Panc1 (cell line): ENCODE measurements at places on chromosomes 11 and 22.

GRCh38 chr11:62245271-62245753 is 3.3 kb downstream of the SCGB1D2 start:
- no peak for DNase-seq

DNA sequence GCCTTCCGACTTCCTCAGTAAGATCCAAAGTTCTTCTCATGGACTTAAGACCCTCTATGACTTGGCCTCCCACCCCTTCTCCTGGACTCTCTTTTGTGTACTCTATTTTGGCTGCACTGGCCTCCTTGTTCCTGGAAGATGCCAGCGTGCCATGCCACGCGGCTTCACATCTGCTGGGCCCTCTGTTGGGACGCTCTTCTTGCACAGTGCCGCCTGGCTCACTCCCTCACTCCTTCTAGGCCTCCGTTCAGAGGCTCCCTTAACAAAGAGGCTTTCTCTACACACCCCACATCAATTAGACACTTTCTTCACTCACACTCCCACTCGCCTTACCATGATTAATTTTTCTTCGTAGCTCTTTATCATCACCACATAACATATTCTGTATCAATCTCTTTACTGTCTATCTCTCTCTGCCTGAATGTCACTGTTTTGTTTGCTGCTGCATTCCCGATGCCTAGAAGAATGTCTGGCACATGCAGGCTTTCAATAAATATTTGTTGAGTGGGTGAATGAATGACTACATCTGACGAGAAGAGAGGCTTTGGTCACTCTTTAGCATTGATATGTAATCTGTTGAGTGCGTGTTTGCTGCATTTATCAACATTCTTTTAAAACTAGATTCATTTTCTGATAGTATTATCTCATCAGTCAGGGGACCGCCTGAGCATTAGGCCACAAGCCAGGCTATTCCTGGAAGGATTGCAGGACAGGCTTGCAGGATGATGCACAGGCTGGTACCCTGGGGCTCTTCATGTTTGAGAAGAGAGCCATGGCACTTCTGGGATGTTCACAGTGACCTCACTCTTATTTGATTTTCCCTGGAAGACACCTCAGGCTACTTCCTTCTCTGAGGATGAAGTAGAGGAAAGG is 60.6 kb upstream of the AMPD3 start:
- DNase-seq, result no peak

DNA sequence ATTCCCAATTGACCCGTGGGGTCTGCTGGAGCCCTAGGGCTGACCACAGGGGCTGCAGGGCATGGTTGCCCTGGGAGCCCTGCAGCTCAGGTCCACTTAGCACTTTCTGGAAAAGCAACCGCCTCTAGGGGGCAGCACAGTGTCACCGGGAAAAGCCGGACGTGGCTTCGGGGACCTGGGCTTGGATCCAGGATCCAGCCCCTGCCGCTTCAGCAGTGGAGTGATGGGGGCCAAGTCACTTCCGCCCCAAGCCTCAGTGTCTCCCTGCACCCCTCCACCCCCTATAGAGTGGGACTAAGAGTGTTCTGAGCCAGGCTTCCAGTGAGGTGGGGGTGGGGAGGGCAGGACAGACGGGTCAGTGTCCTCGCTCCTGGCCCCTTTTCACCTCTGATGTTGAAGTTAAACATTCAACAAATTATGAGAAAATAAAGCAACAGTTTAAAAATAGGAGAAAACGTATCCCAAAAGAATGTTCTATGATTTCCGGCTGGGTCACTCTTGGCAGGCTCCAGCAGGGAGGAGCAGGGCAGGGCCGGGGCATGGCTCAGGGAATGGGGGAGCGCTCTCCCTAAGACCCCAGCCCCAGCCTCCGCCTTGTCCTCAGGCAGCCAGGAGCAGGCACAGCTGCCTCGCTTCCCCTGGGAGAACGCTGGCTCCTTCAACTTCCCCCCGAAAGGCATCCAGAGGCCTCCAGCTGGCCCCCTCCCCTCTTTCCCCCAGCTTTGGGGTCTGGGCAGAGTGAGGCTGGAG is 96.5 kb upstream of the FGF3 start:
- no peak for DNase-seq

DNA sequence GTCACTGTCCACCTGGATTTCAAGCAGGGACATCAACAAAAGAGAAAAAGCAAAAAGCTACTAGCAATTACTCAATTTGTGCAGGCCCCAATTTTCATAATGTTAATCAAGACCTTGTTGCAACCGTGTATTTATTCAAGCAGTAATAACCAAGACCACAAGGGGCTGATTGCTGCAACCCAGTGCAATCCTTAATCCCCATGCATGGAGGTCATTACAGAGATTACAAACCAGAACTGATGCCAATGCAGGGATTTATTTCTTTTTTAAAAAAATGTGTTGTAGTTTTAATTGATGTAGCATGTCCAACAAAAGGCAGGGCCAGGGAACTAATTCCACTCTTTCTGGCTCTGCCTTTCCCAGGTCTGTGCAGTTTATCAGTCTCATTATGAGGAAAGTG is 18.4 kb downstream of the TECTA start:
- no peak for DNase-seq

- no peak for DNase-seq
These were observed 39.3 kb downstream of the SGSM3 start for GRCh38 chr22:40409613-40410113.

DNA sequence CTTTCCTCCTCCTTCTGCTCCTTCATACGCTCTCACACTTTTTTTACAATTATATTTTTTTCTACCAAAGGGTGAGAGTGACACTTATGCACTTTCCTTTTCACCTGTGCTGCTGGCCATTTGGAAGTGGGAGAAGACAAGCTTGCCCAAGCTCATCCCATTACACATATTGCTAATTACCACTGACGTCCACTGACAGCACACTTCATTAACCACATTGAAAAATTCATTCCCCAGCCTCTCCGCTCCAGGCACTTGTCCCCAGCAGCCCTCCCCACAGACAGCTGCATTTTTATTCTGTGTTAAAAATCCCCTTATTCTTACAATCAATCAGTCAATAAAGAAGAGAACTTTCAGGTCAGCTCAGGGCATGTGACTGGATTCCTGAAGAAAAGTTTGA is 175.1 kb downstream of the LRRC4C start:
- DNase-seq, result no peak

DNA sequence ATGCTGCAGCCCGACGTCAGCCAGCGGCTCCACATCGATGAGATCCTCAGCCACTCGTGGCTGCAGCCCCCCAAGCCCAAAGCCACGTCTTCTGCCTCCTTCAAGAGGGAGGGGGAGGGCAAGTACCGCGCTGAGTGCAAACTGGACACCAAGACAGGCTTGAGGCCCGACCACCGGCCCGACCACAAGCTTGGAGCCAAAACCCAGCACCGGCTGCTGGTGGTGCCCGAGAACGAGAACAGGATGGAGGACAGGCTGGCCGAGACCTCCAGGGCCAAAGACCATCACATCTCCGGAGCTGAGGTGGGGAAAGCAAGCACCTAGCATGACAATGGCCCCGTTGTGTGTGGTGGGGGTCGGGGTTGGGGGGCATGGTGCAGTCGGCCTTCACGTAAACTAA is 1.0 kb downstream of the TSSK2 start:
- no peak for DNase-seq

DNA sequence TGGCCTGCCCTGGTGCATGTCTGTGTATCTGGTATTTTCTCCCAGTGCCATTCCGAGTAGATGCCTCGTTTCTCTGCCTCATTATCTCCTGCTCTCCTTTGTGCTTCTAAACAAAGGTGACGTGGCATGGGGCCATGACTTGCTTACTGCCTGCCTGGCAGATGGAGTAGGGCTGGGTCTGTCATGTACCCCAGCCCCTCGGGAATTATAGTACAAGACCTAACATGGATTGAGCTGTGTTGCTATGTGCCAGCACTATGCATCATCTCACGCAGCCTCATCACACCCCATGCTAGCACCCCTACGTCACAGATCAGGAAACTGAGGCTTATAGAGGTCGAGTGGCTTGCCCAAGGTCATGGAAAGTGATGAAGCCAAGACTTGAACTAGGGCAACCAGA is 88.1 kb downstream of the GALNT18 start:
- DNase-seq, result no peak

GRCh38 chr11:66967670-66968425 is 7.3 kb upstream of the C11orf86 start:
- no peak for DNase-seq

DNA sequence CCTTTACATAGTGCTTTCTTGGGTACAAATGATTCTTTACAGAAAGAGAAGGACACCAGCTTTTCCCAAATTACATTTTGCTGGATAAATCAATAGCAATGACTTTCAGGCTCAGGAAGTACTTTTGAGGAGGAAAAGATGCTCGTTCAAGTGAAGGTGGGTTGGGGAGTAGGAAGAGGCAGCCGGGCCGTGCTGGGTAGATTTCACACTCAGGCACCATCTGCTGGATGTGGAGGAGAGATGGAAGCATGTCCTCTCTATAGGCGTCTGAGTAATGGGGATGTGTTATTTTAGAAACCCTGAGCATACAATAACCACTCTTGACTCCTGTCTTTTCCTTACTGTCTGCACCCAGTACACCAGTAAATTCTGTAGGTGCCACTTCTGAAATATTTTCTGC is 152.3 kb upstream of the LARGE1 start:
- DNase-seq, result no peak

DNA sequence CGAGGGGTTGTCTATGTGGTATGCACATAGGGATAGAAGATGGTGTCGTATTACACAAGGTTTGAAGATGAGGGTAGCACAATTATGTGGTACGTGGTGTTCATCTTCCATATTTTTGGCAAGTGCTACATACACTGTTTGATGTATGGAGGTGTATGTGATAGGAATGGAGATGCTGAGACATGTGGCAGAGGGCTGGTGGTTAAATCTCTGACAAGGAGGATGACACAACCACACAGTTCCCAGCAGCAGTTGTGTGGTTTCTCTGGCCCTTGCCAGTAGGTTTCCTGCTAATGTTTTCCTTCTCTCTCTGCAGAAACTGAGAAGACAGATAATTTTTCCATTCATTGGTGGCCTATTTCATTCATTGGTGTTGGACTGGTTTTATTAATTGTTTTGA is 17.0 kb downstream of the NCR3LG1 start:
- DNase-seq, result no peak

DNA sequence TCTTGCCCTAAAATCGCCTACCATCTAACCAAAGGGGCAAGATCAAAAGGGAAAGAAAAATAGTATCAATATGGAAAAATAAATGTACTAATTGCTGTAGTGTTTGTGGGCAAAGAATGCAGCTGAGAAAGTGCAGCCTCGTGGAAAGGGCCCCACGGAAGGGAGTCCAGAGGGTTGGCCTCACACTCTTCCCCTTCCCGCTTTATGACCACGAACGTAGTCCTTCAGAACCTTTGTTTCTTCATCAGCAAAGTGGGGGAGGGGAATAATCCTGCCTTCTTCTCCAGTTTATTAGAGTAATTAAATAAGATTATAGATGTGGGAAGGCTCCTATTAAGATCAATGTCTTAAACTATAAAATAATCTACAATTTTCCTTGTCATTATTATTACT is 41.0 kb downstream of the FLI1 start:
- no peak for DNase-seq

DNA sequence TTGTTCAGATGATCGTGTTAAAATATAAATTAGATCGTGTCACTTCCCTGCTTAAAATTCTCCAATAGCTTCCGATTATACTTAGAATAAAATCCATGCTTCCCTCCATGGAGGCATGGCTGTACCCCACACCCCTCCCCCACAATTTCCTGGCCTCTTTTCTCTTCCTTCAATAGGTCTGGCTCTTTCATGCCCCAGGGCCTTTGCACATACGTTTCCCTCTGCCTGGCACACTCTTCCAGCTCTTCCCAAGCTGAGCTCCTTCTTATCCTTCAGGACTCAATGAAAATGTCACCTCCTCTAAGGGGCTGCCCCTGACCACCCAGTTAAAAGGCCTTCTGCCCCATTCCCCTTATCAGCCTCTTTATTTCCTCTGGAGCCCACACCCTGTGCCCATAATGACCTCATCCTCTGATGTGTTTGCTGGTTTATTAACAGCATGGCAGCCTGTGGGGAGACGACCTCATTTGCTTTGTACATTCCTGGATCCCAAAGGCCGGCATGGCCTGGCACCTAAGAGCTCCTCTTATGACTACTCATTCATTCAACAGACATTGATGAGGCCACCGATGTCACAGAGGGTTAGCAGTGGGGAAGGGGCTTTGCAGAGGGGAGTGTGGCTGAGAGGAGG is 9.0 kb upstream of the FLRT1 start:
- DNase-seq, result no peak
